Cortex of kidney (tissue), 1 donor: ENCODE measurements at places on chromosomes 1 and 21.

DNA sequence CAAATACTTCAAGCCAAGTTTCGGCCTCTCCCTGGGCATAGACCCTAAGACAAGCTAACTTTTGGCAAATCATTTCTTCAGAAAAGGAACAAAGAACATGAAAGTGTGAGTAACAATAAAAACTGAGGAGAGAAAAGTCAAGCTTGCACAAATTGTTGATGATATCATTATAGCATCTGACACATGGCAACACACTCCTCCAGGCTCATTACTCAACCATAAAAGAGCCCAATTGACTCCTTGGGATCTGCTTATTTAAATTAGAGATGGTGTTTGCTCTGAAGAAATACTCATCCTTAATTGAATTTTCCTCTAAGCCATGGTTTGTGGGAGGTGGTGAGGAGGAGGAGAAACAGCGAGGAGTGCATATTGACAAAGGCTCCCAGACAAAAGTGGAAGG lies 54.5 kb downstream of the TNFSF4 start:
- no peak for DNase-seq

DNA sequence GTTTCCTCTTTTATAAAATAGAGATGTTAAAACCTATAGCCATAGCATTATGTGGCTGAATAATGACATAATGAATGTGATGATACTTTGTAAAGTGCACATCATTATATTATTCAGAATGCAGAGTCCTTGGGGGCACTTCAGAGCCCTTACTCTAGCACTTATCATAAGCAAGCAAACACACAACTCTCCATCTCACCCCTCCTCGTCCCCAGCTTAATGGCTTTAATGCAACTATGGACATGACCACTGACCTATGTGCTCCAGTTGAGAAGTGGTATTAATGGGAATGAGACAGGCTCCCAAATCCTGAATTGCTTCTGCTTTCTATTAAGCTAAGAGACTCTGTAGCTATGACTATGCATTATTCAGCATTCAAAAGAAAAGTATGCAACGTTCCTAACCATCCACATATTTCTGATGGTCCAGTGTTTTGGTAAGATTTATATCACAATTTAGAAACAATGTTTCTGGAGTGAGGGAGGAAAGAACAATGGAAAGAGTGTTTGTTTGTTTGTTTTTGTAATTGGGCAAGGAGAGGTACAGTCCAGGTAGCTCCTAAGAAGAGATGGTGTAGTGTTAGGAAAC lies 194.0 kb upstream of the PLXNA2 start:
- no peak for DNase-seq

- DNase-seq, result no peak
Observed at GRCh38 chr1:1626207-1627141, 5.5 kb upstream of the MMP23B start.

DNA sequence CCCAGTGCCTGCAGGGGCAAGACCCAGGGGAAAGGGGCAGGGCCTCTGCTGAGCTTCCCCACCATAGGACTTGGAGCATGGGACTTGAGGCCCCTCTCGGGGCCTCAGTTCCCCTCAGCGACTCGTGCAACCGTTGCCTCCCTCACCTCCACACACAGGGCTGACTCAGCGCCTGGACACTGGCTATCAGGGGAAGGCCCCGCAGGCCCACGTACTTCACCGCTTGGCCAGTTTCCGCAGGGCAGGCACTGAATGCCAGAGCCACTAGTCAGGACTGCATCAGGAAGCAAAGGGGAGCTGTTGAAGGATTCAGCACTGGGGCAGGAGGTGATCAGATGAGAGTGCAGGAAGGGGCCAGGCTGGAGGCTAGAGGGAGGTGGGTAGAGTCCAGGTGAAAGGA lies 15.5 kb upstream of the FAM131C start:
- DNase-seq, result no peak

DNA sequence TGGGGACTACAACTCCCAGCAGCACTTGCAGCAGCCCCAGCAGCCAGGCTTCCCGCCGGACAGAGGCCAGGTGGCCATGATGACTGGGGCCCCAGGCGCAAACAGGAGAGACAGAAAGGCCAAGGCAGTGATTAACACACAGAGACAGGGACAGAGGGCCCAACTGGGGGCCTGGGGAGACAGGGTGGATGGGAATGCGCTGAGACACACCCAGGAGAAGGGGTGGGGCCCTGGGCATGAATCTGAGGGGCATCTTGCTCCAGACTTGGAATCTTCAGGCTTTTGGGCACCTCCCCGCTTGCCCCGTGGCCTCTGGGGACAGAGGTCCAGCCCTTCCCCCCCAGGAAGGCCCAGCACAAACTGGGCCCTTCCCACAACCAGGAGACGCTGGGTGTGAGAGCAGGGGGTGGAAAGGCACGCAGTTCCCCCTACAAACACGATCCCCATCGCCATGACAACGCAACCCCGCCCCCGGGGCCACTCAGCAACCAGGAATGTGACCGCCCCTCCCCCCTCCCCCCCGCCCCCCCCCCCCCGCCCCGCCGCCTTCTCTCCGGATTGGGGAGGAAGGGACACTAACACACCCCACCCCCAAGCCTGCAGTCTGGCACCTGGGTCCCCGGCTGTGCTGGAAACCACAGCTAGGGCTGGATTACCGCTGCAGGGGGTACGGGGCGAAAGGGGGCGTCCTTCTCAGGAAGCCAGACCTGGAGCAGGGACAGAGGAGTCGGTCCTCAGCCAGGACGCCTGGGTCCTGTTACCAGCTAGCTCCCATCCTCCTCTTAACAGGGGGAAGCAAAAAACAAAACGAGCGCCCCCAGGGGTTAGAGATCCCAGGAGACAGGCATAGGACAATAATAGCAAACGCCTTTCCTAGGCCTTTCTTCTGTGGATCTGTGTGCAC lies 4.5 kb downstream of the HDGF start:
- no peak for DNase-seq

DNA sequence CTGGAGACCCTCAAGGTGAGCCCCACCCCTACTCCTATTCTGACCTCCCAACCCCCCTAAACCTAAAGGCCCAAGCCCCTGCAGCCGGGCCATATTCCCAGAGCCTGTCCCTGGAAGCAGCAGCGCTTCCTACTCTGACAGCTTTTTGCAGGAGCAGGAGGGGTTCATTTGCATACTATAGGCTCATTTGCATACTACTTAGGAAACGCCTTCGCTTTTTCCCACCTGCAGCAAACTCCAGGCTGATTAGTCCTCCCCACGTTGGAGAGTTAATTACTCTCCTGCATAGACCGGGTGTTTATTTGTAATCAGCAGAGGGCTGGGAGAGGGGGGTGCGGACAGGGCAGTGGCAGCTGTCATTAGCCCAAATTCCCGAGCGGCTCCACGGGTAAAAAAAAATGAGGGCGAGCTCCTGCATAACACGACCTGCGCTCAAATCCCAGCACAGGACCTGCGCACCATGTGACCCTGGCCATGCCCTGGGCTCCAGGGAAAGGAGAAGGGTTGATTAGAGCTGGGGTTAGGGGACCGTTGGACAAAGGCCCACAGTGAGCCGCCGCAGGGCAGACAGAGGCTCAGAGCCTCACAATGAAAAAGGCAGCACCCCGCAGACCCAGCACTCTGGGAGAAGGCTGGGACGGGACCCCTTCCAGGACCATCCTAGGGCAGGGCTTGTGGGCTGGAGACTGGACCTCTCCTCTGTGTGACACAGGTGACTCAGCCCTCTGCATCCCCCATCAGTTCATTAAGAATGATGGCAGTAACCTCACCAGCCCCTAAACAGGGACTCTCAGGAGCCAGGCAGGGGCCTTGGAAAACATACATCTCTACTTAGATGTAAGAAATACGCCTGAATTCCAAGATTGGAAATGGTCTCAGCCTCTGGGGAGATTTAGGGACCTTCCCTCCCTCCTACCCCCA lies 9.9 kb upstream of the C1QA start:
- DNase-seq, result no peak

DNA sequence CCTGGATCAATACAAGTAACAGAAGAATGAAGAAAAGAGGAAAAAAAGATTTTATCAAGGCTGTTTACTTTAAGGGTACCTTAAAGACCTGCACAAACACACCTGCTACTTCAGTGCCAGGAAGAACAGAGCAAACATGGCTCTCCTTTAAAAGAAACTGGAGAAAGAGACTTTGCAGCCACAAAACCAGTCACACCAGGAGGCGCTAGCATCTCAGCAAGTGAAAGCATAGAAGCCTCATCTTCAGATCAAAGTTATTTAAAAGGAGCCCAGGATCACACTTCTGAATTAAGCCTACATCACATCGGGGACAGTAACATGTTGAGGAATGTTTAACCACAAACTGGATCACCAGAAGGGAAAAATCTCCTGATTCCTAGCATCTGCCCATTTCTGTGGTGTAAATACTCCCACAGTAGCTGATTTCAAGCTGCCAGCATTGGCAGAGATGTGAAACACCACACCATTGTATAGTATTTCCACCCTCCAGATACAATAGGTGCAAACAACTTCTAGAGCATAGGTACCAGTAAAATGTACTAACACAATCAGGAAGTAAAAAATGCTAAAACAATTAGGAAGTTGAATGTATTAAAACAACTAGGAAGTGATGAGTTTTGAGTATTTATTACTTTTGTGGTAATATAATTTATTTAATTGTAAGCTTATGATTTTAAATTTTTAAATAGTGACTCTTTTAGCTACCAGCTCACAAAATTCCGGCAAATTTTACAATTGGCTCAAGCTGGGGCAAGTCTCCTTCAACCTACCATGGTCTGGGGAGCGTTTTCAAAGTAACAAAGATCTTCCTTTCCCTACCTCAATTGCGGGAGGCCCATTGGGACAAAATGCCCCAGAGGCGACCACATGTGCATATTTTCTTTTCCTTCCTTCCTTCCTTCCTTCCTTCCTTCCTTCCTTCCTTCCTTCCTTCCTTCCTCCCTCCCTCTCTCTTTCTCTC lies 105.3 kb upstream of the CLDN14 start:
- DNase-seq, result no peak

- no peak for DNase-seq
Observed at GRCh38 chr1:70376196-70376595, 21.7 kb upstream of the ANKRD13C start.

DNA sequence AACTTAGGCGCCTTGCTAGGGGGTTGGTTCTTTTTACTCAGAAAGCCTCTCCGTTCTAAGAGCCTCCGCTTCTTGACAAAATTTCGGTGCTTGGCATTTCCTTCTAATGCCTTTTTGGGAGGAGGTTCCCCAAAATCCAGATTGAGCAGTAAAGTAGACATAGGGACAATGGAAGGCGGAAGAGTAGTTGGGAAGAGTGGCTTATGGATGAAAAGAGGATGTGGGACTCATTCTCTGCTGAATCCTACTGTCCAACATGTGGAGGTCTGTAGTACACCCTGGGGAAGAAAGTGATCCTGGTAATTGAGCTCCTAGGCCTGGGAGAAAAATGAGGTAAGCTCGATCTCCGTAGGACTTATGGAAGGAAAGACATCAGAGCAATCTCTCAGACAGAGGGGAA lies 777 bp upstream of the METTL25B start:
- DNase-seq, result no peak

GRCh38 chr1:116374353-116375147 lies 1.5 kb downstream of the ATP1A1 start:
- no peak for DNase-seq

GRCh38 chr1:110824192-110824591 lies 48.8 kb upstream of the CD53 start:
- no peak for DNase-seq

- no peak for DNase-seq
Observed at GRCh38 chr1:119974013-119974412, 77.7 kb upstream of the ADAM30 start.

- DNase-seq, result no peak
Observed at GRCh38 chr21:16323596-16323995, 593.8 kb downstream of the USP25 start.
